ENCODE measurements at places on chromosomes 6 and 20.

DNA sequence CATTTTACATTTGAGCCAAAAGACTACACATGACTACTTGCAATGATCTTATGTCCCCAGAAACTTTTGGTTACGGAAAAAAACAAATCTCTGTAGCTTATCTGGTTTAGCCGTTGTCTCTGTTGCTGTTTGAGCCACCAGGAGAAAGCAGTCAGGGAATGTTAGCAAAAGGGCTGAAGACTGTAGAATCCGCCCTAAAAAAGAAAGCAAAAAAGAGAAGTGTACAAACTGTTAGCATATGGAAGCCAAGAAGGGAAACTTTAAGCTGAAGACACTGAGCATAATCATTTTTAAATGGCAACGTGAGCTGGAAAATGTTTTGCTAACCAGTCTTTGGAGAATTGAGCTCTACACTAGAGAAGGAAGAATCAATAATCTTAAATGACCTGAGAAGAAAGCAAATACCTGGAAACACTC is 69.9 kb upstream of the MYLIP start:
- no peak for DNase-seq

GRCh38 chr6:18276610-18277236 is 12.4 kb upstream of the DEK start:
- DNase-seq, result no peak

DNA sequence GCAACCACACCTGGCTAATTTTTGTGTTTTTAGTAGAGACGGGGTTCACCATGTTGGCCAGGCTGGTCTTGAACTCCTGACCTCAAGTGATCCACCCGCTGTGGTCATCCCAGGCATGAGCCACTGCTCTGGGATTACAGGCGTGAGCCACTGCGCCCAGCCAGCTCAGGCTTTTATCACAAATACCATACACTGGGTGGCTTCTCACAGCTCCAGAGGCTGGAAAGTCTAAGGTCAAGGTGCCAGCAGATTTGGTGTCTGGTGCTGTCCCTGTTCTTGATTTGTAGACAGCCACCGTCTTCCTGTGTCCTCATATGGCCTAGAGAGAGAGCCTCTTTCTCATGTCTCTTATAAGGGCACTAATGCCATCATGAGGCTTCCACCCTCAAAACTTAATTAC is 25.9 kb downstream of the SHLD1 start:
- DNase-seq, result no peak

GRCh38 chr6:167761794-167762258 is 64.9 kb upstream of the AFDN start:
- no peak for DNase-seq
